ENCODE measurements at places on chromosomes 4 and X. TPM values are rescaled to one million over a fixed set of nuclear protein-coding genes. Genes with fewer than 3 reads are reported as not detected.

Gene RASGEF1B
- total RNA-seq, result not detected

Gene CFAP99
- total RNA-seq, result not detected

Gene PITX2
- 1.8 TPM for total RNA-seq

Gene RP2
- total RNA-seq, result 11.8 TPM

Gene TLR10
- 0.08 TPM for total RNA-seq

Gene STPG2
- total RNA-seq, result 0.13 TPM

Gene ADRA2C
- 15.7 TPM for total RNA-seq

Gene BGN
- not detected for total RNA-seq

Gene CXCL6
- not detected for total RNA-seq

Gene UGT2A1
- not detected for total RNA-seq

GRCh38 chr4:153652051-153652784 is 31.9 kb upstream of the TLR2 start:
- no peak for DNase-seq

DNA sequence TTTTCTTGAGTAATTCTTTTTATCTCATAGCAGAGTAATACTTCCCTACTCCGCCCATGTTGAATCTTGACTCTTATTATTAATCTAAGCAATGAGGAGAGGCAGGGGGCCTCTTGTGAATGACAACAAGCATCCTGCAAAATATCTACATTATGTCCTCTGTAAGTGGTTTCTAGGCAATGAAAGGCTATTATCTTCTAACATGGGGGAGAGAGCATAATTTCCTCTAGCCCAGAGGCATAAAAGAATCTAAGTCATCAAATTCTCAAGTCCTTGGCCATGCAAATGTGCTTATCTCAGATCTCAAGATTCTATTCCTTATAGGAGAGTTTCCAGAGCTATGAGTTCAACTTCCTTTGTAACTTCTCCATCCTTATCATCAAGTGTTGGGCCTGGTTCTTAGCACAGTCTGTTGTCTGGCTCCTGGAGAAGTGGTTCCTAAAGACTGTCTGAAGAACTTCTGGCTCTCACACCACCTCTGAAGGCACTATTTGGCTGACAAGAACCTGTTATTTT is 423.1 kb upstream of the INTU start:
- no peak for DNase-seq

DNA sequence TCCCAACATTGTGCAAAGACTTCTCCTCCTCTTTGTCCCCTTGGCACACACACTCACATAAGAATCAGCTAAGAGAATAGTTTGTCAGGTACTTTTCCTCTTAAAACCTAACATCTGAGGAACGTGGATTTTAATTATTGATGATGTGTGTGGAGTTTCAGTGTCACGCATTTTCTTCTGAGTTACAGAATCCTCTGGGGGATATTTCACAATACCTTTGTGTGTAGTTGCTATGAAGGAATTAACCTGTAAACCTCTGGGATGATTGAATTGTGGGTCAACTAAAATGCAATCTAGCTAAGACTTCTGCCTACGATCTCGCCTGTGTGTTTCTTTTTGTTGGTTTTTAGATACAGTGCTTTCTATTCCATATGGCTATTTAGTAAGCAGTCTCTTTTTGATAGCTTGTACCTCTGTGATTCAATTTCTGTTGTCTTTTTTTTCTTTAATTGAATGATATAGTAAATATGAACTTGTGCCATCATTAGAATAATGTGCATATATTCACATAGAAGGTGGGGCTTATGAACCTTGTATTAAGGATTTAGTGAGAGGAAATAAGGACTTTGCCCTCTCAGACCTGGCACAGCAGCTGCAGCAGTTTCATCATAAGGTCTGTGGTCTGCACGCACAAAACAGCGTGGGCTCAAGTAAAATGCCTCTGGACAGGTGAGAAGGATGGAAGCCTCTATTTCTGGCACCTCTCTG is 99.2 kb downstream of the TSPAN7 start:
- DNase-seq, result no peak

GRCh38 chrX:74251006-74251930 is 52.7 kb upstream of the ZCCHC13 start:
- DNase-seq, result peak; percentile 58

- no peak for DNase-seq
These were observed 139.9 kb downstream of the CPEB2 start for GRCh38 chr4:15142201-15142600.

GRCh38 chr4:17517664-17518063 is 2.7 kb downstream of the CLRN2 start:
- peak; percentile 11 for DNase-seq

GRCh38 chrX:71578253-71579135 is at the start of gene GCNA:
Gene GCNA (plus strand): TSS chrX:71578437. CDS start chrX:71580822, 2,385 bp downstream.
- DNase-seq, result no peak

DNA sequence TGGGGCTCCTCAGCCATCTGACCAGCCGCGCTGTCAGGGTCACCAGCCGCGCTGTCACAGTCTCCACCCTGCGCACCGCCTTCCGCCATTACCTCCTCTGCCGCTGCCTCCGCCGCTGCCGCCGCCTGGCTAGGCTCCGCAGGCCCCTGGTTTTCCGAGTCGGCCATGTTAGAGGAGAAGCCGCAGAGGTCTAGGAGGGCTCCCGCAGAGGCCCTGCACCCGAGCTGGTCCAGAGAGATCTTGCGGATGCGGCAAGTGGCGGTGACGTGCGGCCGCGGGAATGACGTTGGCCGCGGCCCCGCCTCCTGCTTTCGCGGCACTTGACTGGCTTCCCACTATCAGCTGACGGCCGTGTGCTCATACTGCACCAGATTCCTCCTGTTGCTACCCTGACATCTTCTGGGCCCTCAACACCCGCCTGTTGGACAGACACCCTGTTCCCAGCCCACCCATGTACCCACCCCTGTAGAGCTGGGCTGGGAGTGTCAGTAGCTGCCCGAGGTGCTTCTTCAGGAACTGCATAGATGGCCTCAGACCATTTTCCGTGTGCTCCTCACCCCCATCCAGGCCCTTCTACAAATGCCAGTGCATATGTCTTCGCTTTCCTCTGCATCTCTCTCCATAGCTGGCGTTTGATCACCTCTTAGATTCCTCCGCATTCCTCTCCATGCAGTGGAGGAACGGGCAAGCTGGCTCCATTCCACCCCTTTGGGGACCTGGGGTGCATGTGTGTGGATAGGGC is at the start of gene NAP1L5:
Gene NAP1L5 (minus strand): TSS at position 242 of the 742 bp plus-strand sequence. CDS start 75 bp downstream, at position 167.
- DNase-seq, result peak; percentile 58

GRCh38 chr4:140150636-140150885 is 3.4 kb downstream of the MAML3 start:
- peak; percentile 87 for DNase-seq

DNA sequence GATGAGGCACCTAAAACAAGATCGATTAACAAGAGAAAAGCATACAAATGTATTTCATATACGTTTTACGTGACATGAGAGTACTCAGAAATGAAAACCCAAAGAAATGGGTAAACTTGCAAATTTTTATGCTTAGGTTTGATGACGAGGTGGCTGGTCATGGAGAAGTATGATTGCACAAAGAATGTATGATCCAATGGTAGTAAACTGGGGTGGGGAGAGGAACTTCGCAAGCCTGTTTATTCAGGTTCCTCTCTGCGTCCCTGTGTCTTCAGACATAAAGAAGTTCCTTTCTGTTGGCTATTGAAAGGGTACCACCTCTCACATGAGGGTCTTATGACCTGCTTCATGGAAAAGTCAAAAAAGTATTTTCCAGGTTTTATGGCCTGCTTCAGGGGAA is 309.2 kb downstream of the BCOR start:
- no peak for DNase-seq

GRCh38 chrX:151030845-151031244 is 47.7 kb downstream of the HMGB3 start:
- no peak for DNase-seq

- no peak for DNase-seq
These were observed 847.8 kb downstream of the RAPGEF2 start for GRCh38 chr4:159950707-159951106.

DNA sequence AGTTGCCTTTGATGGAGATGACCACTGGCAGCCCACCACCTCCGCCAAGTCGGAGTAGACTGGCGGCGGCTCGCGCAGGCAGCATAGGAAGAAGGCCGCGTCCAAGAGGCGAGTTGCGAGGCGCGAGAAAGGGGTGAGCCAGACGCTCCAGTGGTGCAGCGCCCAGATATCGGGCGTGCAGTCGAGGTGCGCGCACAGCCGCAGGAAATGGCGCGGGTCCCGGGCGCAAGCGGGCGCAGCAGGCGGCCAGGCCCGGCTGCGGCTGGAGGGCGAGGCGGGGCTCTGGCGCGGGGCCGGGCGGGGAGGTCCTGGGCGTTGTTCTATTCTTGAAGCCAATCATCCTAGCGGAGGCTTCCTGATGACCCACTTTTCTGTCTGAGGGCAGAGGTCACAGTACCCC is 13.2 kb upstream of the PGRMC1 start:
- no peak for DNase-seq

DNA sequence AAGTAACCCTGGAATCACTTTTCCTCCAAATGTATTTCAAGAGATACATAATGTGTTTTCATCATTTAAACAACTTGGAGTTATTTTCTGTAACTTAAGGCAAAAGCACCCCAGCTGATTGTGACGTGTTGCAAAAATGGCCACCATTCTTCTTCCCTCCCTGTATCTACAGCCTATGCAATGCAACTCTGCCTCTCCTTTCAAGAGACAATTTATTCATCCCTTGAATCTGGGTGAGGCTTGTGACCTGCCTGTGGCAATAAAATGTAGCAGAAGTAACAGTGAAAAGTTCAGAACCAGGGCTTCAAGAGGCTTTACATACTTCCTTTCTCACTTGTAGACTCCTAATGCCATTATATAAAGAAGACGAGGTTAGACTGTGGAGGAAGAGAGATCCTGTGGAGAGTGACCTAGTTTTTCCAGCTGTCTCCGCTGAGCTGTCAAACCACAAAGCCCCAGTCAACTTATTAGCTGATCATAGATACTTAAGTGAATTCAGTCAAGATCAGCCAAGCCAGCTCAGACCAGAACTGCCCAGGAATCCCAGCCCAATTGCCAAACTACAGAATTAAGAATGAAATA is 81.0 kb upstream of the KLF3 start:
- DNase-seq, result no peak

DNA sequence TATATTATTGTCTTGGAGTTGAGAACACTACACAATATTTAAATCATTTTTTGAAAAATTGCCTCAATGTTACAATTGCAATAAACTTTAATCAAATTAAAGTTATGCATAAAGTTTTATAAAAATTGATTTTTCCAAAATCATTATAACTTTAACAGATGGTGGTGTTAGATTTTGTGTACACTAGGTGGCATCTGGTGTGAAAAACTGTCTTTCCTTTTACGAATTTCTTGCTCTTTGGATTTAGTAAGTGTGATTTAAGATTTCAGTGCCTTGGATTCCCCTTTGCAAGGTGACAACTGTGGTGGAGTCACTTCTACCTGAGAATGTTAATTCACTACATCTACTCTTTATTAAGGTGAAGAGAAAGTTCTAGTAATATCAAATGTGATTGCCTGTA is 91.6 kb downstream of the AREG start:
- DNase-seq, result no peak

DNA sequence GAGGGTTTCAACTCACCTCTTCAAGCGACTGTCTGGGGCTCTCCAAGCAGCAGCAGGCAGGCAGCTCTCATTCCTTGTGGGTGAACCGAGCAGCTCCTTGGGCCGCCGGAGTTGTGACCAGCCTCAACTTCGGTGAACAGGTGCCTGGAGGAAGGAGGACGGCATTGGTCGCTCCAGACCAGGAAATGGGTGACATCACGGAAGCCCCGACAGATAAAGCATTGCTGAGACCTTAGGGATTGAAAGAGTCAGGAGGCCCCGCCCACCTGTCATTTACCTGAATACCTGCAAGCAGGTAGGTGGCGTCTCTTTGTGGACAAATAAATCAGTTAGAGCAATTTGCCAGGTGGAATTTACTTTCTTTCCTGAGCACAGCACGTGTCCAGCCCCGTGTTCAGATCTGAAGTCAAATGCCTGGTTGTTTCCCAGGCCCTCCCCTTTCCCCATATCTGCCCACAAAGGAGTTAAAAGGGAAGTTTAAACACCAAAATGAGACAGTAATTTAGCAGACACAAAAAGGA is at the start of gene LNX1:
Gene LNX1 (minus strand): TSS at position 115 of the 521 bp plus-strand sequence. CDS start 17,484 bp downstream, outside the sequence.
- DNase-seq, result no peak

DNA sequence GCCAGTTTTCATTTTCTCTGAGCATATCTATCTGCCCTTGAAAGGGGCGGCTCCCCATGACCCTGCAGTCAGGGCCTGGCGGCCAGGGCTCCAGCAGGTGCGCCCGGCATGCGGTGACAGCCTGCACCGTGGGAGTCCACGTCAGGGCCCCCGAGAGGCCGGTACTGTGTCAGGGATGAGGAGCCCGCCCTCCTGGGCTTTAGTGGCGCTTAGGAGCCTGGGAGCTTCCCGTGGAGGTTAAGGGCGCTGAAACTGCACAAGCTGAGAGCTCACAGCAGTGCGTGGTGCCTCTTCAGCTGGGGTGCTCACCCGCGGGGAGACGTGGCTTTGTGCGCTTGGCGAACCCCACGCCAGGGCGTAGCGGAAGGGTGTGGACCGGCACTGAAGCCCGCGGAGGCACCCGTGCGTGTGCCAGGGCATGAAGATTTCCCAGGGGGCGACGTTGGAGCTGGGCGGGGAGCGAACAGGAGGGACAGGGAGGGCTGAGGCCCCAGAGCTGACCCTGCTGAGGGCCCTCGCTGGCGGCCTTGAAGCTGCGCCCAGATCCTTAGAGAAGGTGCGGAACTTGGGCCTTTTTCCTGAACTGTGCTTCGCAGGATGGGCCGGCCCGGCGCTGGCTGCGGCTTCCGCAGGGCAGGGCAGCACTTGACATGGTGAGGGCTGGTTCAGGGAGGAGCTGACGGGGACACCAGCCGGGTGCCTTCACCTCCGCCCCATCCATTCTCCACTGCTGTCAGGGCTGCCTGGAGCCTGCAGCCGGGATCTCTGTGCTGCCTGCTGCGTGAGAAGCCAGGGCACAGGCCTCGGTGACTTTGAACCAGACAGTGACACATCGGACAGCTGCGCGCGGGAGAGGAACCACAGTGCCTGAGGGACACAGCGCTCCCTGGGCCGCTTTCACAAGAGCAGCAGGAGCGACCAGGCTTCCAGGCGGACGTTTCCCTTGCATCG is 32.9 kb downstream of the HTT-AS start:
- DNase-seq, result no peak

GRCh38 chr4:3775576-3775975 is 9.4 kb downstream of the ADRA2C start:
- DNase-seq, result no peak

DNA sequence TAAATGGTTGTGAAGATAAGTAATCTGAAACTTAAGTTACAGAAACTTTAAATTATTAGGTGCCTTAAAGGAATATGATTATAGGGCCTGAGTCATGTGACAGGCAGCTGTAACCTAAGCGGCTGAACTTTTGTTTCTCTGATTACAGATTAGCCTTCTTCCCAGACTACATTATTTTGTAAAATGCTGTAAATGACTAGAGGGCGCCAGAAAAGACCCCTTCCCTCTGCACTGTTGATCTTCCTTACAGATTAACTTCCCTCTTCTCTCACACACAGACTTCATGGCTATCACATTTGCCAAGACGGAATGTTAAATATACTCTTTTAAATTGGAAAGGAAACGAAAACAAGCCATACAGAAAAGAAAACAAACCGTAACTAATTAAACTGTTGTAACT is 96.6 kb downstream of the EVC2 start:
- DNase-seq, result no peak

- no peak for DNase-seq
These were observed at the start of gene SOWAHB for GRCh38 chr4:76897536-76898384. Gene SOWAHB (minus strand): TSS chr4:76898144. CDS start chr4:76897849, 295 bp downstream.

All from SK-MEL-5 (cell line).